ENCODE measurements at places on chromosomes 11 and 22.

GRCh38 chr11:61023086-61023965, 51.8 kb downstream of the CD6 start:
- H3K27me3 ChIP-seq, result no peaks in the 10 kb centered on the region
- DNase-seq, result no peak
- H3K36me3 ChIP-seq, result no peaks in the 10 kb centered on the region
- peaks cover 21% of the 10 kb centered on the region for H3K4me1 ChIP-seq
- no peak overlapping the region for H3K4me3 ChIP-seq
- no peak overlapping the region for H3K27ac ChIP-seq

DNA sequence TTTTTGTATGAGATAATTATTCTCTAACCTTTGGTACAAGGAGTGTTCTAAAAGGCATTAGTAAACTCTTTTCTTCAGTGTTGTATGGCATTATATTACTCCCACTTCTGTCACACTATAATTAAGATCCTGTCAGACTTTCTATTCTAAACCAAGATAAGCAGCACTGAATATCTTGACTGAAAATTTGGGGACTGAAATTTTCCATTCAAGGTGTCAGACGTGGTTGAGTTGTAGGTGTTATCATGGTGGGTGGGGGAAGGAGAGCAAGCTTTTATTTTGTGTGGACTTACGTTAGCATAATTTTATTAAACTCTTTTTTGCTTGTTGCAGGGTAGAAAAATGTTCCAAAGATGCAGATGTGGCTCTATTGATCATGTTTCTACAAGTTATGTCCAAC, 22.9 kb downstream of the MUC15 start:
- no peaks in the 10 kb centered on the region for H3K36me3 ChIP-seq
- no peaks in the 10 kb centered on the region for H3K27me3 ChIP-seq
- no peaks in the 10 kb centered on the region for H3K4me1 ChIP-seq
- no peak overlapping the region for H3K4me3 ChIP-seq
- DNase-seq, result no peak
- no peak overlapping the region for H3K27ac ChIP-seq

DNA sequence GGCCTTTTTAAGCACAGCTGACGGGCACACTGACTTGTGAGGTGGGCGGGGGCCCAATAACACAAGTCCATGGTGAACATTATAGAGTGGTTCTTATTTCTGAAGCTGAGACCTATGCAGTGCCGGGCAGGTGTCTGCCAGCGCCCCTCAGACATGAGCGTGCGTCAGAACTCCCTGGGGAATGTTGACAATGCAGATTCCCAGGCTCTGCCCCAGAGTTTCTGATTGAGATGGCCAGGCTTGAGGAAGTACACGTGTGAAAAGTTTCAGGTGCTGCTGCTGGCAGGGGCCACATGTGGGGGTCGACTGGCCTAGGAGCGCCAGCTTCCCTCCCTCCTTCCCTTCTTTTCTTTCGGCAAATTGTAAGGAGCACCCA, 46.2 kb downstream of the TPCN2 start:
- H3K36me3 ChIP-seq, result no peaks in the 10 kb centered on the region
- H3K27ac ChIP-seq, result no peak overlapping the region
- DNase-seq, result no peak

GRCh38 chr11:202490-202889, 4.7 kb downstream of the BET1L start:
- H3K27me3 ChIP-seq, result no peaks in the 10 kb centered on the region
- peaks cover 12% of the 10 kb centered on the region for H3K4me1 ChIP-seq
- no peak overlapping the region for H3K4me3 ChIP-seq
- no peak for DNase-seq

DNA sequence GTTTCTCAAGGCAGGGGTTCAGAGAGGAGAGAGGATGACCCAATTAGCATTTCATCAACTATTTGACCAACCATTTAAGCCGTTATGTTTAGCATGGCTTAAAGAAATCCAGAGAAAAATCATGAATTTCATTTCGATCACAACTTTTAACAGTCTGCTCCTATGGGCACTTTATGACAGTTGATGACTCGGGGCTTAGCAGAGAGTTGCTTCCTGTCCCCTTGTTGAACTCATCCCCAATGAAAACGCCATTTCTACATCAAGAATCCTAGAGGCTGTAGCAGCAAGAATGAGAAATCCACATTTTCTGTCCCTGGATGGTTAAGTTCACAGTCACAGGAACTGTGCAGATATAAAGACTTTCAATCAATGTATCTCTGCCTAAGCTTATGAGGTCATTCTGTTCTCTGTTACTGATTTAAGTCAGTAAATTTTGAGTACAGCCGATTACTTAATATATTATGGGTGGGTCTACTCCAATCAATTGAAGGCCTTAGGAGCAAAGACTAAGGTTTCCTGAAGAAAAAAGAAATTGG, 81.1 kb downstream of the BDNF start:
- H3K27ac ChIP-seq, result no peak overlapping the region
- no peaks in the 10 kb centered on the region for H3K27me3 ChIP-seq
- H3K36me3 ChIP-seq, result no peaks in the 10 kb centered on the region
- no peak overlapping the region for H3K4me3 ChIP-seq
- DNase-seq, result no peak

Measured in esophagus squamous epithelium (tissue), 5 donors.